WTC11 (cell line): ENCODE measurements at places on chromosomes 2 and 18. TPM values are rescaled to one million over a fixed set of nuclear protein-coding genes. Genes with fewer than 3 reads are reported as not detected.

The ASB18 gene
- total RNA-seq, result not detected in 3 replicates

The ASTL gene
- total RNA-seq, result 0.69 to 1.4 TPM (median 0.79 TPM) in 3 replicates

The IL36RN gene
- total RNA-seq, result not detected in 3 replicates

The LYG1 gene
- 0.35 to 0.76 TPM (median 0.55 TPM) in 3 replicates for total RNA-seq

The ANO7 gene
- 8.0 to 8.8 TPM (median 8.6 TPM) in 3 replicates for total RNA-seq

The ACVR1C gene
- total RNA-seq, result 1.1 to 1.6 TPM (median 1.2 TPM) in 3 replicates

The GALR1 gene
- total RNA-seq, result 0.07 to 0.11 TPM (median 0.07 TPM) in 3 replicates
